Endothelial cell (in vitro differentiated cells): ENCODE measurements at places on chromosomes 6 and 20.
A peak's percentile ranks its signal among the peaks of the same experiment; 100 is the strongest.

GRCh38 chr6:155247618-155248007 lies 16.2 kb upstream of the CLDN20 start:
- no peak for DNase-seq

- DNase-seq: peak; percentile 44
Measured at GRCh38 chr6:113564371-113565171, 292.6 kb upstream of the MARCKS start.

DNA sequence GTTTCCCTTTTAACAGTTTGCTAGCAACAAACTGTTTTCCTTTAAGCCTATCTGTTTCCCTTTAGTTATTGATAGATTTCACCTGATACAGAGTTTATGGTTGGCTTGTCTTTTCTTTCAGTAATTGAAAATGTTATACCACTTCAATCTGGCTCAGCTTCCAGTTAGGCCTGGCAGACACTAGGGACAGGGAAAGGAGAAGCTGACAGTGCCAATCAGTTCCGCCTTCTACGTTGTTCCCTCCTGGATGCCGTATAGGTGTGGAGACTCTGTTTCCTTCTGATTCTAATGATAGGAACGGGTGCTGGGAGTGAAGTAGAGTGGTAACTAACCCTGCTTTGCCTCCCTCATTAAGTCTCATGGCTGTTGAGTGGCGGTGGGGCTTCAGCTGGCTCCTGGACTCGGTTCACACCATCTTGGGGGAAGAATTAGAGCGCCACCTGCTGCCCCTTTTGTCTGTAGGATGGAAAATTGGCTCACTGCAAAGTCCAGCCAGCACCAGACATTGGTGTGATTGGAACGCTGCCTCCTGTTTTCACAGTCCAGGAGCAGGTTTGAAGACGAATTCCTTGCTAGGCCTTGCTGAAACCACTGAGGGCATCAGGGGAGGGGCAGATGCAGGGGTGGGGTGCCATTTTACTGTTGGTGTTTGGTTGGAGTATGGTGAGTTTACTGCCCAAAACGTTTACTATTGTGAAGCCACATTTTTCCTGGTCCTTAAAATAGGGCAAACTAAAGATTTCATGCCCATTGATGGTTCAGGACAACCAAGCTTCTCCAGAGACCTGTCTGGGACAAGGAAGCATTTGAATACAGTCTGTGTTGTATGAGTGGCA lies 1729.5 kb downstream of the GRIK2 start:
- peak; percentile 85 for DNase-seq

DNA sequence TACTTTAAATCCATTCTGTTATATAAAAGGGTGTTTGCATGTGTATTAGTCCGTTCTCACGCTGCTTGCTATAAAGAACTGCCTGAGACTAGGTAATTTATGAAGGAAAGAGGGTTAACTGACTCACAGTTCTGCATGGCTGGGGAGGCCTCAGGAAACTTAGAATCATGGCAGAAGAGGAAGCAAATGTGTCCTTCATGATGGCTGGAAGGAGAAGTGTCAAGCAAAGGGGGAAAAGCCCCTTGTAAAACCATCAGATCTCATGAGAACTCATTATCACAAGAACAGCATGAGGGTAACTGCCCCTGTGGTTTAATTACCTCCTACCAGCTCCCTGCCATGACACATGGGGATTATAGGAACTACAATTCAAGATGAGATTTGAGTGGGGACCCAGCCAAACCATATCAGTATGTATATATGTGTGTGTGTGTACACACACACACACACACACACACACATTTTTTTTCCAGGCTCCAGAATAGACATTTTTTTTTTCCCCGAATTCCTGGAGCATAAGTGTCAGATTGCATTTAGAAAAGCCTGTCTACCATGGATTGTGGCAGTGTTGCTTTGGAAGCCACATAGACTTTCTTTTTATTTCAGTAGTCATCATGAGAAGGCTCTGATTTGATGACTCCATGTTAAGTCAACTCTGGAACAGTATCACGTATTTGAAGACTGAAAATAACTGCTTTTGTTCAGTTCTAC lies 31.5 kb downstream of the KDM1B start:
- no peak for DNase-seq

GRCh38 chr6:2783188-2783963 lies 18.2 kb downstream of the WRNIP1 start:
- DNase-seq: no peak
